ENCODE measurements at places on chromosomes 6 and 20. TPM values are rescaled to one million over a fixed set of nuclear protein-coding genes. Genes with fewer than 3 reads are reported as not detected.

DNA sequence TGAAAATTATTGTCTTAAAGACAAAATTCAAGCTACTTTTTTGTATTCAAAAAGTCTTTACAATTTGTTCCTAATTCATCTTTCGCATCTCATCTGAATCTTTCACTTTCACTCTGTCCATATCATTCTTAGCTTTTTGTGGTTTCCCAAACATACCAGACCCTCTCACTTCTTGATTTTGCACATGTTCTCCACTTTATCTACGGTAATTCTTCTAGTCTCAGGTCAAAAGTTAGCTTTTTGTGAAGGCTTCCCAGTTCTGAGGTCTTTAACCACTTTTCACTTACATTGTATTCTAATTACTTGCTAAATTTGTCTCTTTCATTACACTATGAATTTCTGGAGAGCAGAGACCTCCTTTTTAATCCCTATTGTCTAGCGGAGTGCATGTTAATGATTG lies 34.6 kb upstream of the EPHA7 start:
- DNase-seq = no peak

GRCh38 chr20:13008761-13009681 lies at the start of gene SPTLC3:
Gene SPTLC3, plus strand, starts transcription at chr20:13008972. Its CDS starts 296 bp downstream, at chr20:13009268.
- no peak for DNase-seq

- DNase-seq = no peak
Observed at GRCh38 chr20:917416-917815, 1.3 kb upstream of the ANGPT4 start.

- no peak for DNase-seq
Observed at GRCh38 chr6:30002871-30003270, 58.2 kb upstream of the POLR1H start.

GRCh38 chr6:50720623-50721022 lies 7.3 kb downstream of the TFAP2D start:
- no peak for DNase-seq

DNA sequence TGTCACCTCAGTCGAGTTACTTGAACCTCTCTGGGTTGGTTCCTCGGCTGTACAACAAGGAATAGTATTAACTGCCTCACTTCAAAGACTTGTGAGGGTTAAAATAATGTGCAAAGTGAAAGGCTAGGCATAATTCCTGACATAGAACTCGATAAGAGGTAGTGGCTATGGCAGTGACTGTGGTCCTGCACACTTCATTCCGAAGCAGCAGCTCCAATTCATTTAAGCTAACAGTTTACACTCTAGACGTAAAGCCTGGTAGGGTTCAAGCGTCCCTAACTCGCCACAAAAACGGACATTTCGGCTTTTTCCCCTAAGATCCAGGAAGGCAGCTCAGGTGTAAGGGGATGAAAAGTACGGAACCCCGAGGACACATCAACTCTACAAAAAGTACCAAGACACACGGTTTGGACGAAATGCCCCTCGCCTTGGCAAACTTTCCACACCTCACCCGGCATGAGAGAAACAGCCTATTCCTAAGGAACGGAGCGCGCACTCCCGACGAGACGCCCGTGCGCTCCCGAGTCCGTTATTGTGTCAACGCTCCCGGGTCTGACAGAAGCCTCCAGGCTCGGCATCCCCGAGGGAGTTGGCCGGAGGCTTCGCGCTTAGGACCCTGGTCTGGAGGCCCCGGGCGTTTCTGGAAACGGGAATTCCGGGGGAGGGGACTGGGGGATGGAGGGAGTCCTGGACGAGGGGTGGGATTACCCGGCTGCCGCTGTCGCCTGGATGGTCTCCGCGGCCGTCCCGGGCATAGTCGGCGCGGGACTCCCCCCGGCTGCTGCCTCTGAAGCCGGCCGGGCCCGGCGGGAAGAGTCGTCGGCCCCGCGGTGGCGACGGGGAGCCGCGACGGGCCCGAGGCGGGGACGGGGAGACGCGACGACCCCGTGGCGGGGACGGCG lies 937 bp downstream of the ZNF318 start:
- DNase-seq = no peak

DNA sequence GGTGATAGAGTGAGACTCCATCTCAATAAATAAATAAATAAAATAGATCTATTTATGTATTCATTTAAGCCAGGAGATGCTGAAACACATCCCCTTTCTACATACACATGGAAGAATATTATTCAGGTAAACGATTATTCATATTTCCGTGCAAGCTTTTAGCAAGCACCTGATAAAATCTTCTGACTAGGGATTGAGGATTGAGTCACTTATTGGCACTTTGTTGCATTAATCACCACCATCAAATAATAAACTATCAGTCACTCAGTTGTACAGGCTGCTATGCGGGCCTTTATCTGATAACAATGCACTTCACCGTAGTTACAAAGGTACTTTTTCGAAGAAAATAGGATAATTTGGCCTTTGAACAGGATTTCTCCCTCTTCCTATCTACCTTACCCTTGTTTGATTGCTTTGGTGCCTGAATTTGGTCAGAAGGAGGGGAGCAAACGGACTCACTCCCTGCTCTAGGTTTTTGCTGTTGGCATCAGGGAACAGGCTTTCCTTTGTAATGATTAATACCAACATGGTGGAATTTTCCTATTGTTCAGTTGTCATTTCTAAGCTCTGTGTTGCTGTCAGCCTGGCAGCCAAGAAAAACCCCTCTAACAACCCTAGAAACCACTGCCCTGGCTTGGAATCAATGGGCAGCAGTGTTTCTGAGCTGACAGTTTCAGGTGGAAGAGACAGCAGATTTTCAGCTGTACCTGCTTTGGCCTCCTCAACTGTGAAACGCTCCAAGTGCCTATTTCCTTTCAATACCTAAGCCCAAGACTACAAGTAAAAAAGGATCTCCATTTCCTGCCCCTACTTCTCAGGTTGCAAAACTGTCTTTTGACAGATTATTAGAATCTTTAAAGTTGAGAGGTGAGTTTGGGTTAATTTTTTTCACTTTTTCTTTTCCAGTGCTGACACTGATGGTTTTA lies 63.0 kb downstream of the MYB start:
- no peak for DNase-seq

DNA sequence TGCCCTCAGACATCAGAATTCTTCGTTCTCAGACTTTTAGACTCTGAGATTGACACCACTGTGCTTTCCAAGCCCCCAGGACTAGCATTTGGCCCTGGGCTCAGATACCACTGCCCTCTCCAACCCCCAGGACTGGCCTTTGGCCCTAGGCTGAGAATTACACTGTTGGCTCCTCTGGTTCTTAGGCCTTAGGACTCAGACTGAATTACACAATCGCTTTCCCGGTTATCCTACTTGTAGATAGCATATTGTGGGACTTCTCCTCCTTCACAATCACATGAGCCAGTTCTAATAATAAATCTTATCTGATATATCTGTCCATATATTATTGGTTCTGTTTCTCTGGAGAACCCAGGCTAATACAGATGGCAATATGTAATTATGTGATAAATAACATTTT lies 1725.5 kb downstream of the GRIK2 start:
- no peak for DNase-seq

DNA sequence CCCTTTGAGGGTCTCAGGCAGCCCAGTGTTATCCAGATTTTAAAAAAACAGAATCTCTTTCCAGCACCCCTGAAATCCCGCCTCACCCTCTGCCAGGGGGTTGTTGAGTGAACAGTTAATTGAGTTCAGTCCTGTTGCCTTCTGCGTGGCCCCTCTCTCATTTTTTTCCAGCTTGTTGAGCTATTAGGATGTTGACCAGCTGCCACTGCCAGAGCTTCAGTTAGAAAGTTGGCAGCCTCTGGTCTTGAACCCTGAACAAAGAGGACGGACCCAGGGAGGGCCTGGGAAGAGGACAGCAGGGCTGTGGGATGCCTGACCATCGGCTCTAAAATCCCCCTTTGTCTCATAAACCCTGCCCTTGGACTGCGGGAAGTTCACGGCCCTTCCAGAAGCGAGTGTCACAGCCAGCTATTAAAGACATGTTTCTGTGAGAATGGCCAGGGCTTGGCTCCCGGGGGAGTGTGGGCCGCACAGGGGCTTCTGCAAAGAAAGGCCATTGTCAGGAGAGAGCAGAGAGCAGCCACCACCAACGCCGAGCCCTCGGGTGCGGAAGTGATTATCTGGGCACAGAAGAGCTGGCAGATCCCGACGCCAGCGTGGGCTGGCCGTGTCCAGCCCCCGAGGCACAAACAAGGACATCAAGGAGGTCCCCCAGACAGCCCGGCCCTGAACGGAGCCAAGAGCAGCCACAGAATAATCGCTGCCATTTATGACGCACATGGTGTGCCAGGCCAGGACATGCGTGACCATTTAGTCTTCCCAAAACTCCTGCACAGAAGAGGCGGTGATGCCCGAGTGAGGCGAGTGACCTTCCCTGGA lies 189.0 kb downstream of the ANKRD60 start:
- peak; percentile 80 for DNase-seq

GRCh38 chr6:37160922-37161778 lies 8.8 kb upstream of the PIM1 start:
- no peak for DNase-seq

DNA sequence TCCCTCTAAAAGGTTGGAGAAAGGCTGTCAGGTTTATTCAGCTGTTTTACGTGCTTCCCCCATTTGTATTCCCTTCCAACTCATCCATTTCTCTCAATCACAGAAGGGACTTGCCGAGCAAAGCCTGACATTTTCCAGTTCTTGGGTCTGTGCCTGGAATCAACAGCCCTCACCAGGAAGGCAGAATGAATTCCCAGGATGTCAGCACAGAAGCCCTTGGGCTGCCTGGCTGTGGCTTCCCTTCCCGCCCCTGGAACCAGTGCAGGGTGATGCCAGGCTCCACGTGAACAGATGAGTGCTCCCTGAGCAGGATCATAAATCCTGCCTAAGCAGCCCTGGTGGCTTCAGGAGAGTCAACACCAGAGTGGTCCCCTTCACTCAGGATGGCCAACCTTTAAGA lies 86.1 kb upstream of the CD83 start:
- no peak for DNase-seq

DNA sequence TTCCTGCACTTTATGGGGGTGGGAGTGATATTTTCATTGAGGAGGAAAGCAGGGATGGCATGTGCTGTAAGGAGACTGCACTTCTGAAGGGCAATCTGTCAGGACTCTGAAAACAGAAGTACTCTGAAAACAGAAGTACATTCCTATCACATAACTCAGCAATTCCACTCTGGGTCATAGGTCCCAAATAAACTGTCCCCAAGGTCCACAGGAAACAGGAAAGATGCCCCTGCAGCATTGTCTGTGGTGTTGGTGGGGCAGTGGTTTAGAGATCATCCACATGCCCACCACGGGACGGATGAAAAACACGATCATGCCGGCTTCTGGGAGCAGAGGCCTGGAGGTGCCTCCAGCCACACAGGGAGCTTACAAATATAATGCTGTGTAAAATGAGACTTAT lies 150.3 kb downstream of the OTOR start:
- no peak for DNase-seq

DNA sequence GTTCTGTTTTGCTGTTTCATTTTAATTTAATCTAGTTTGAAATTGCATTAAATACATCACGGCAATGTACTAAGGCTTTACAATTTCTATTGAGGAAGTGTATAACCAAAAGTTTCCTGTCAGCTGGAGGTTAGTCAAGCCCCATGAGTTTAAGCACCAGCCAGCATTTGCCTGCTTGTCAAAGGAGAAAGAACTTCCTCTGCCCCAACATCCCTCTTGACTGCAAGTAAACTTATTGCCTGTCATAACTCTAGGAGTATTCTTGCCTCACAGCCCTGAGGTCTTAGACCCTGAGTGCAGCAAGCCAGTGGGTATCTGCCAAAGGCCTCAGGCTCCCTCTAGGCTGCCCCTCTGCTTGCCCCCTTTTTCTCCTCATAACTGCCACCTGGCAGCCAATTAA lies 106.7 kb upstream of the INSM1 start:
- DNase-seq = no peak

- DNase-seq = no peak
Observed at GRCh38 chr20:5977223-5977622, 26.8 kb downstream of the MCM8 start.

DNA sequence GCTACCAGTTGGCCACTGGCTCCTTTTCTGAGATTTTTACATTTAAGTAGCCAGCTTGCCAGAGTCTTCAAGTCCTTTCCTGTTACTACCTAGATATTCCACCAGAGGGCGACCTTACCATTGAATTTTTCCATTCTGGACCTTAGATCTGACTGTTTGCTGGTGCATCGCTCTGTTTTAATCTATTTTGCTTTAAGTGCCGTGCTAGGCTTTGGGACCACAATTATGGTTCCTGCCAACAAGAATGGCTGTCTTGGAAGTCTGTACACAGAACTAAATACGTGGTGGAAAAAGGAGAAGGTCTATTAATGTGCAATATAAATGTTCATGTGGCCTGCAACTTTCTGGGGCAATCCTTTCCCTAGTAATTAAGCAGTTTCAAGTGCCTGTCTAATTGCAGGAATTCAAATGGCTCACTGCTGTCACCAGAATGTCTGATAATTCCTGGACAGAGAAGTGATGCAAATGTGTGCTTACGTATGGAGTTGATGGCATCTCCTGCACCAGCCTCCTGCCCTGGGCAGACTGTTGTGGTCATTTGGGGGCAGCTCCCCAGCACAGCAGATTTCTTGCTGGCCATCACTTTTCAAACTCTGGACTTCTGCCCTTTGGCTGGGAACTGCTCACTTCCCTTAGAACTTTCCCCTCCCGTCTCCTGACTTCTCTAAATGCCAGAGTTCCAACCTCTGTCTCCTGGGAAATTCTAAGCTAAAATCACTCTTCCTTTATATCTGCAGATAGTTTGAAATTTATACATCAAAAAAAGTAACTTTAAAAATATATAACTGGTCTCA lies 5.6 kb upstream of the HLA-DOA start:
- DNase-seq = no peak

DNA sequence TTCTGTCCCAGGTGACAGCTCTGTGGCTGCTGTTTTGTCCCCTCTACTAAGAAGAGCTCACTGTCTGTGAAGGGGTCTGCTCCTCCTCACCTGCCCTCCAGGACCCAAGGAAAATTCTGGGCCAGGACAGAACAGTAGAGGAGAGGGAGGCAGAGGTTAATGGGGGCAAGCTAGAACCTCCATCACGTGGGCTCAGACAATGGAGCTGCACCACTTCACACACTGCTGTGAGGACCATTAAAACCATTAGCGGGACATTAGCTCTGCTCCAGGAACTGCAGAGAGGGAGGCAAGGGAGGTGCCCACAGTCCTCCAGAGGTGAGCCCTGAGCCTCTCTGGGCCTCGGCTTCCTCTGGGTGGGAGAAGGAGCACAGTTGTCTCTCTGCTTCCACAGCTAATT lies 78.4 kb downstream of the NOL4L start:
- no peak for DNase-seq

- DNase-seq = no peak
Observed at GRCh38 chr20:34951252-34951651, 4.4 kb downstream of the GSS start.

DNA sequence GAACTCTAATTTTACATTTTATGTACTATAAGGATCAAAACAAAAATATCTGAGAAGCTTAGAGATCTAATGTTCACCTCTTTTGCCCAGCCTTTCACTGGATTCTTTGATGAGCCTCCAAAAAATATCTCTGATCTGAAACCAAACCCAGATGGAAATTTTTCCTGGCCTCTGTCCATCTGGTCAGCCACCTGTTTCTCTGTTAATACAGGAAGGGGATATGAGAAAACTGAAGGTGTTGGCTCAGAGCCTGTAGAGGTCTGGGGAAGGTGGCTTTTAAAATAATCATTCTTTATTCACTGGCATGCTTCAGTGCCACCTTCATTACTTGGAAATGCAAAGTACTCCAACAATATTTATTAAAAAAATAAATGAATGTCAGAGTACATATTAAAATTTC lies 8.5 kb upstream of the MCM3 start:
- no peak for DNase-seq

Gene OPRM1
- not detected for total RNA-seq

Gene ECT2L
- 0.13 TPM for total RNA-seq

Gene ERVFRD-1
- not detected for total RNA-seq

Gene CPNE5
- total RNA-seq = not detected

Gene HMGCLL1
- not detected for total RNA-seq

Gene SRMS
- not detected for total RNA-seq

Gene RUNX2
- total RNA-seq = 25.3 TPM

Data from osteocyte (in vitro differentiated cells).